ENCODE measurements at places on chromosomes 6 and 20.

GRCh38 chr20:3247638-3248037 is 8.6 kb upstream of the SLC4A11 start:
- no peak for DNase-seq

DNA sequence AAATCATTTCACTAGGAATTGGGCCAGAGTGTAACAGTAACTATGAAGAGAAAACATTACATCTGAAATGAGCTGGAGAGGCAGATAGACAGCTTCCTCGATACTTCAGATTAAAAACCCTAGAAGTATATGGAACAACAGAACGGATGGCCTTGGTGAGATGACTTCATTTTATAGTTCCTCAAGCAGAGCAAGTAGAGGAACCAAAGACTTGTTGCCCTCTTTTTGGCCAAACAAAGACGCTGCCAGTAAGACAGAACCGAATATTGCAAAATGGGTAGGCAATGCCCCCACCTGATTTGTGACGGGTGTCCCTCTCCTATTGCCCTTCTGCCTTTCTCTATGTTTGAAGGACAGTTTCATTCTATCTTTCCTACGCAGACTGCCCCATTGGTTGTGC is 53.5 kb downstream of the AGPAT4 start:
- DNase-seq = no peak

DNA sequence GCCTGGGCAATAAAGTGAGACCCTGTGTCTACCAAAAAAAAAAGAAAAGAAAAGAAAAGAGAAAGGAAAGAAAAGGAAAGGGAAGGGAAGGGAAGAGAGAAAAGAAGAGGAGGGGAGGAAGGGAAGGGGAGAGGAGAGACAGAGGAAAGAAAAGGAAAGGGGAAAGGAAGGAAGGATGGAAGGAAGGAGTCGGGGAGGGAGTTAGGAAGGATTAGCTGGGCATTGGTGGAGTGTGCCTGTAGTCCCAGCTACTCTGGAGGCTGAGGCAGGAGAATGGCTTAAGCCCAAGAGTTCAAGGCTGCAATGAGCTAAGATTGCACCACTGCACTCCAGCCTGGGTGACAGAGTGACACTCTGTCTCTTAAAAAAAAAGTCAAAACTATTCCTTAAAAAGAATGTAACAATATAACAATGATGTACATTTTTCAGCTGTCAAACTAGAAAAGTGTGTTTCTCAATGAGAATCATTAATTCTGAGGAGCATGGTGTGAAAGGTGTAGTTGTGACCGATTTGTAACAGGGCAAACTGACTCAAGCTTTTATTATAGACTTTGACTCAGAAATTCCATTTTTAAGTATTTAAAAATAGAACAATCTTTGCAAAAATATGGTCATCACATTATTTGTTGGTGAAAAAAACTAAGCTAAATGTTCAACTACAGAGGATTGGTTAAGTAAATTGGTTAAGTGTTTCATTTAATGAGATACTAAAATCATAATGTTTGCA is 14.7 kb downstream of the SNRPB start:
- no peak for DNase-seq

- no peak for DNase-seq
These were observed 3.7 kb downstream of the TFB1M start for GRCh38 chr6:155310596-155310995.

DNA sequence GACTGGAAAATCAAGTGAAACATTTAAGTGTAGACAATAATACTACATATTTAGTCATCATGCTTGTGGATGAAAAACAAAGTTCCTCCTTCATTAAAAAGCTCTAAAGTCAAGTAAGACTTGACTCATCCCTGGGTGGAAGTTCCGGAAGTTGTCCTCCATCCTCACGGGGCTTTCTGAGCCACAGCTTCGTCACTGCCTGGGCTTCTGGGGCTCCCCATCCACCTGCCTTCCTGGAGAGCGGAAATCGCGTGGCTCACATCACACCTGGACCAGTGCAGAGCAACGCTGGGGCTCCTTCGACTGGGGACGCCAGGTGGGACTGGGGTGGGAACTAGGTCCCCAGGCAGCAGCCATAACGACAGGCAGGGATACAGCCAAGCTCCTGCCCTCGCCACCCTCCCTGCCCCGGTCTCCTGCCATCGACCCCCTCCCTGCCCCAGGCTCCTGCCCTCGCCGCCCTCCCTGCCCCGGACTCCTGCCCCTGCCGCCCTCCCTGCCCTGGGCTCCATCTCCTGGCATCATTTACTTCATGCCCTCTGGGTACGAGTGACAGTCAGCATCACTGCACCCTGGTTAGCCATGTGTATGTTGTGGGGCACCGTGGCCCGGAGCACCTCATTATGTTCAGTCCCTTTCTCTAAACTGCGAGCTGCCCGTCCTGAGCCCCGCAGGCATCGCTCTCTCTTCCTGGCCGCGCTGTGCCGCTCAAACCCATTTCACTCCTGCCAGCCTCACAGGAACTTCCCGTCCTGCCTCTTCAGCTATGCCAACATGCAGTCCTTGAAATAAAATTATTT is 12.9 kb downstream of the THBS2 start:
- no peak for DNase-seq

DNA sequence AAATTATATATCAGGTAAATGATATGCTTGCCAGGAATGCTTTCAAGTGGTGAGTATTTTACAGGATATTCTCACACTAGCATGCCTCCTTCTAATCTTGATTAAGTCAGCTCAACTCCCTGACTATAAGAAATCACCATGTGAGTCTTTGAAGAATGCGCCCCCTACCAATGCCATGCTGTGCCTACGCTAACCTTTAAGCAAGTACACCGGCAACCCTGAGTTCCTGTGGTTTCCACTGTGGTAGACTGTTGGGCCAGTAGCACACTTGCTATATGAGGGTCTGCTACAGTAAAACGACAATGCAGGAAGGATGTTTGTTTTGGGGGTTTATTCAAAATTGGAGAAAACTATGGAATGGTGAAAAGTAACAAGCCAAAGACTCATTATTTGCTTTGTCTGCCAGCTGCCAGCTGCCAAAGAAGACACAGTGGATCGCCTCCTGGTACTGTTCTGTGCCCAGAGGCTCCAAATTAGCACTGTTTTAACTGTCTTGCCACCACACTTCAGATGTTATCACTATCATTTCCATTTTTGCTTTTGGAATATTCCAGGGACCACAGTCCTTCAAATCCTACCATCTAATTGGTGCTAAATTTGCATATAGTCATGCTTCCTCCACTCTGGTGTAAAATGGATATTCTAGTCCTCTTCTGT is 333.5 kb downstream of the RNGTT start:
- no peak for DNase-seq

- DNase-seq = peak; percentile 54
These were observed 50.8 kb upstream of the NRN1 start for GRCh38 chr6:6057442-6058053.

DNA sequence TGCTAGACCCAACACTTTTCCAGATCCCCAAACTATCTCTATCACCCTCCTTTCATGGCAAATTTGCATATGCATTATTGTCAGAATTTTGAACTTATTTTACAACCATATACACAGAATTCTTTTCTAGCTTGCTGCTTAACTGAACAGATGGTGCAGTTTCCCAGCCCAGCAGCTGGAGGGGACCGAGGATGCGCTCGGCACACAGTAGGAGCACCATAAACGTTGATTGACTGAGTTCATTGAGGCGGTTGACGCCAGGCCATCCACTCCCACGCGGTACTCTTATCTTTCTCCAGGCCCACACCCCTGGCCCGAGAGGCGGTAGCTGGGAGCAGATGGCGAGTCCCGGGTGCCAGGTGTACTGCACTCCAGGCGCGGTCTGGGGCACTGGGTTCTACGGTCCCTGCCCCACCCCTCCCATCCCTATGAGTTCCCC is 6.8 kb upstream of the SOX4 start:
- DNase-seq = no peak

DNA sequence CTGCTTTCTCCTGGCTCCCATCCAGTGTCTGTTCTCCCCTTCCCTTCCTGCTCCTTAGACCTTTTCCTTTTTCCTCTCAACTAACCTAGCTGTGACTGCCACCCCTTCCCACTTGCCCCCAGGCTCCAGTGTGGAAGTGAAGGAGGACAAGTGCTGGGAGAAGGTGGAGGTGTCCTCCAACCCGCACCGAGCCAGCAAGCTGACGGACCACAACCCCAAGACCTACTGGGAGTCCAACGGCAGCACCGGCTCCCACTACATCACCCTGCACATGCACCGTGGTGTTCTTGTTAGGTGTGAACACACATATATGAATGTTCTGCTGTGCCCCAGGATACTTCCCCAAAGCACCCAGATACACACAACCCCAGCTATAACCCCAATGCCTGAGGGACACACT is 18.5 kb downstream of the CUL9 start:
- no peak for DNase-seq

DNA sequence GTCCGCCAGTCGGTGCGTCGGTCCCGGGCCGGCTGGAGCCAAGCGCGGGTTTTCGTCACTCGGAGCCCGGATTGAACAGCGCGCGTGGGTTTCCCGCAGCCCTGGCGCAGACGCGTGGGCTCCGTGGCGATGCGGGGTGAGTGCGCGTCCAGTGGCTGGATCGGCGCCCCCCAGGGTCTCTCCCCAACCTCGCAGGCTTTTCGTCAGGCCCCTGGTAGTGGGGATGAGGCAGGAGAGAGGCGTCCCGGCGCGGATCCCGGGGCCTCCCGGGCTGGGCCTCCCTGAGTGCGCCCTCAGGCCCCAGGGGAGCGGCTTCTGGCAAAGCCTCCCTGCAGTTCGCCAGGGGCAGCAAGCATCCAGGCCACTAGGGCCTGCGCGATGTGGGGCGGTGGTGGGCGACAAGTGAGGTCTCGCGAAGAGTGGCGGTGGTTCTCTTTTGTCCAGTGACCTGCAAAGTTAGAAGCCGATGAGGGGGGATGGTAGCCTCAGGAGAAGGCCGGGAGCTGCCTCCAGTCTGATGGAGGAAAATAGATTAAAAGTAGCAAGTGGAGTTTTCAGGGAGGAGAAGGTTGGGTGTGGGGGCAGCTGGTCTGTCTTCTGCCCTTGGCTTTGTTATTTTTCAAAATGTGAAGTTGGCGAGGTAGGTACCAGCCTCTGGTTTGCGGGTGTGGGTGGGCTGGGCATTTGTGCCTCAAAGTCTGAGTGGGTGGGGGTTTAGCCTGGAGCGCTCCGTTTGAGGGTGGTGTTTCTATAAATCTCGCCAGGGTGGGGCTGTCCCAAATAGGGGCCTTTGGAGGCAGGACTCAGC is 1.6 kb downstream of the TOX2 start:
- DNase-seq = no peak

DNA sequence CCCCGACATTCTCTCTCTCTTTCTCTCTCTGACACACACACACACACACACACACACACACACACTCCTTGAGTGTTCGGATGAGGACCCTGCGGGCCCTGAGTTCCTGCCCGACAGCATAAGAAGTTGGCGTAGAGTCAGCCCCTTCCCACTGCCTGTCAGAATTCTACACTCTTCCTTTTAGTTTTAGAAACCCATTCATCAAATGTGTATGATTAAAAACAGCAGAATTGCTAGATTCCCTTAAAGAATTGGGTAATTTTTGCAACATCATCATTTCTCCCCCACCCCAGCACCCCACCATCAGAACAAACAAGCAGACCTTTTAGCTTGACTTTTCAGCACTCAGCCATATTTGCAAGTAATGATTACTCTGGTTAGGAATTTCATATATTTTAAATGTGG is 322.8 kb downstream of the FARS2 start:
- peak; percentile 65 for DNase-seq

DNA sequence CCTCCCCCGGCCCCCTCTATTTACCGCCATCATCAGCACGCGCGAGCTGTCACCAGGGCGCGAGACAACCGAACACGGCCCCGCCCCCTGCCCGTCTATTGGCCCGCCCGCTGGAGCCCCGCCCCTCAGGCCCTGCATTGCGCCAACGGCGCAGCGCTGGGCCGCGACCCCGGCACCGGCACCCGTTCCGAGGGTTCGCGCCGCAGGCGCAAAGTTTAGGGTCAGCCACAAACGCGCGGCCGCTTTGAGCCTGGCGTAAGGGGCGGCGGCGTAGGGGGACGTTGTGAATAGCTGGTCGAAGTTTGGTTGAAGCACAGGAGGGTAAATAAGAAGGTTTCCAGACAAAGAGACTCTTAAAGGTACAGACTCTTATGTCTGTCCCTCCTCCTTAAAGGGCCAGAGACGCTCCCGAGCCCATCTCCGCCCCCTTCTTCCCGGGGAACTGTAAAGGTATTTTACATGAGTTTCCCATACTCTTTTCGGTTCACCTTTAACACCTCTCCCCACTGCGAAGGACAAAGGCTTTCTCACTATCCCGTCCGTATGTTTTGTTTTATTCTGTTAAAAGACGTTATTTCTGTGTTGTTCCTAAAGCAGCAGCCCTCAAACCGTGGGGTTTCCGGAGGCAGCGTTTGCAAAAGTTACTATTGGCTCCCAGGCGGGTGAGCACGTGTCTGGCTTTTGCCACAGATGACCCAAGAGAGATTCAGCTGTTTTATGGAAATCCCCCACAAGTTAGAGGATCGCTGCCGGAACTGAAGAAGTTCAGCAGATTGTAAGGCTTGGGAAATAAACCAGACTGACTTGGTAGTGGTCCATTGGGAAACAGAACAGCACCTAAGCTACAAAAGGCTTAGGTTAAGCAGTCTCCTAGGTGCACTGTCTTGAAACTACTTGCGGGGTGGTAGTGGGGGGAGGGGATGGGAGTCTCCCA is at the start of gene USP49:
Gene USP49, minus strand, starts transcription at position 76 of the 934 bp plus-strand sequence. CDS start 88,392 bp downstream, outside the sequence.
- DNase-seq = peak; percentile 72

DNA sequence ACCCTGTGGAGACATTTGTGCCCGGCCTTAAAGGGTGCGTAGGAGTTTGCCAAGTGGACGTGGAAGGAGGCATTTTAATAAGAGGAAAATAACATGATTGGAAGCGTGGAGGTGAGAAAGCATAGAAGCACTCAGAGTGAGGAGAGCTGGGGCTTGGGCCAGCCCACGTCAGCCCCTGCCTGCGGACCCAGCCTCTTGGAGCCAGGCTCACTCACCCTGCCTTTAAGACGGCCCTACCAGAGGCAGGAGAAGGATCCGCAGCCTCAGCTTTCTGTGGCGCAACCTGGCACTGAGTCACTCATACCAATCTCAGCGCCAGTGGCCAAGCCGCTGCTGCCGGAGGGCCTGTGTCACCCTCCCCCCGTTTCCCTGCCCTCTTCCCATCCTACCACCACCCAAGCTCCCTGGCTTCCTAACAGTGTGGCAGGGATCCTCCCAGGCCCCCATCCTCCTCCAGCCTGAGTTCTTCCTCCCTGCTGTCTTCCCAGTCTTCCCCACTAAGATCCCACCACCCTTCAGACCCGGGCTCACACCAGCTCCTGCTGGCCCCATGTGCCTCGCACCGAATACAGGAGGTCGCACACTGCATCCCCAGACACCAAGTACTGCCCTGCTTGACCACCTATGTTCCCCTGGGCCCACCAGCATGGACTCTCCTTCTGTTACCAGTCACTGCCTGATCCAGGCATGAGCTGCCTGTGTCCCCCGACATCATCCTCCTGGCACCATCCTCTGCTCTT is 285.2 kb downstream of the UST start:
- DNase-seq = no peak

All from skin of body (tissue), 3 donors.